ENCODE measurements at places on chromosomes 12 and 14.

GRCh38 chr12:98437806-98438595 lies 77.4 kb upstream of the TMPO start:
- no peak for DNase-seq

GRCh38 chr12:1355396-1355795 lies 239.0 kb downstream of the FBXL14 start:
- DNase-seq: no peak

GRCh38 chr14:58946431-58946830 lies 242.0 kb upstream of the DAAM1 start:
- no peak for DNase-seq

DNA sequence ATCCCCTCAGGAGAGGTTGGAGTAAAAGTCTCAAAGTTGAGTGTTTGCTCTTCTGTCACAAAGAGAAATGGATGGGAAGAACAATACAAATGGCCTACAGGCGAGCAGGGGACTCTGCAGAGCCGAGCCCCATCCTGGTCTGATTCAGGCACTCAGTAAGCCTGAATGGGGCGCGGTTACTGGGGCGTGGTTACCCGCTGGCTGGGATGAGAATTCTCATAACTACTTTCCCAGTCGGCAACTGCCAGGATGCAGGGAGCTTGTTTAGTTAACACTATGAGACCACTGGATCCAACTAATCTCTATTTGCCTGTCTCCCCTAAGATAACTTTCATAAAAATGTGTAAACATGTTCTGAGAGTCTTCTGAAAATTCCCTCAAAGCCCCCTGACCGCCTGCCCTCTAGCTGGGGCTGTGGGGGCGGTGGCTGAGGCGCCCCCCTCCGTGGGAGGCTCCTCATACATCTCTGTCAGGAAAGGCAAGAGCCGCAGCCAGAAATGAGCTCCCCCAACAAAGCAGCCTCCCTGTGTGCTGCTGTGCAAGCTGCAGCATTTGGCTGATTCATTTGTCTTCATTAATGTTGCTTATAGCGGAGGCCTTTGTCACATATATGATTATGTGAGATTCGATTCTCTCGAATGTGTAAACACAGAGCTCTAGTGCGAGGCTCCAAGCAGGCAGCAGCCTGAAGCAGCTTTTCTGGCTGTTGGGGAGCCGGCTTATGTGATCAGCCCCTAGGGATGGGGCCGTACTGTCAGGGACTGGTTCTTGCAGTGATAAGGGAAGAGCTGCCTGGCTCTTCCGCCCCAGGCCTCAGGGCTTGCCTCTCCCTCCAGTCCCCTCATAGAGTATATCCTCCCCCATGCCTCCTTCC lies 126.1 kb upstream of the ARHGAP5 start:
- DNase-seq: peak; percentile 74

- no peak for DNase-seq
Observed at GRCh38 chr14:91255026-91255695, 10.7 kb upstream of the GPR68 start.

DNA sequence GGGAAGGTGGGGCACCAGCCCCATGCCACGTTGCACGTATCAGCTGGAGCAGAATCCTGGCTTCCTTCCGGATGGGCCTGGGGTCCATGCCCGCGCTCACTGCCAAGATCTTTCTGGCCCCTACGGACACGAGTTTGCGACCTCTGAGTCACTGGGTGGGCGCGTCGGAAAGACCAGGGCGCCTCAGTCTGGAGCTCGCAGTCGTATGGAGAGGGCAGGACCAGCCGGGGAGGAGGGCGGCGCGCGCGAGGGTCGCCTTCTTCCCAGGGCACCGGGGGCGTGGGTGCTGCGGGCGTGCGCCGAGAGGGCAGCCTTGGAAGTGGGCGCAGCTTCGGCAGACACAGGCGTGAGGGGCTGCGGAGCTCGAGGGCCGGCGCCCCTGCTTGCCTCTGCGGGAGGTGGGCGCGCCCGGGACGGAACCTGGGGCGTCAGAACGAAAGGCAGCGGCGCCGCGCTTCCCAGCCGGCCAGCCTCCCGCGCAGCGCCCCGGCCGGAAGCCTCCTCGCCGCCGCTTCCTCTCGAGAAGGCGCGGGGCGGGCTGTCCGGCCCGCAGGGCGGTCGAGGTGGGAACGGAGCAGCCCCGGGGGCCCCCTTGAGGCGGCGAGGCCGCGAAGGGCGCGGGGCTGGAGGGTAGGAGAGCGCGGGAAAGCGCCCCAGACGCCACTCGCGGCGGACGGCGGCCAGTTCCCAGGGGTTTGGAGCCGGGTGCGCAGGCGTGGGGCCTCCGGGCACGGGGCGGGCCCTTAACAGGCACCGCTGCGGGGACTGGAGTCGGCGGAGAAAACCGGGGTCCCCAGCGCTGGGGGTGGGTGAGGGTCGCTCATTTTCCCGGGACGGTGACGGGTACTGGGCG lies at the start of gene ARL6IP4:
Gene ARL6IP4, plus strand, starts transcription at position 499 of the 853 bp plus-strand sequence. CDS start 459 bp downstream, outside the sequence.
- DNase-seq: no peak

DNA sequence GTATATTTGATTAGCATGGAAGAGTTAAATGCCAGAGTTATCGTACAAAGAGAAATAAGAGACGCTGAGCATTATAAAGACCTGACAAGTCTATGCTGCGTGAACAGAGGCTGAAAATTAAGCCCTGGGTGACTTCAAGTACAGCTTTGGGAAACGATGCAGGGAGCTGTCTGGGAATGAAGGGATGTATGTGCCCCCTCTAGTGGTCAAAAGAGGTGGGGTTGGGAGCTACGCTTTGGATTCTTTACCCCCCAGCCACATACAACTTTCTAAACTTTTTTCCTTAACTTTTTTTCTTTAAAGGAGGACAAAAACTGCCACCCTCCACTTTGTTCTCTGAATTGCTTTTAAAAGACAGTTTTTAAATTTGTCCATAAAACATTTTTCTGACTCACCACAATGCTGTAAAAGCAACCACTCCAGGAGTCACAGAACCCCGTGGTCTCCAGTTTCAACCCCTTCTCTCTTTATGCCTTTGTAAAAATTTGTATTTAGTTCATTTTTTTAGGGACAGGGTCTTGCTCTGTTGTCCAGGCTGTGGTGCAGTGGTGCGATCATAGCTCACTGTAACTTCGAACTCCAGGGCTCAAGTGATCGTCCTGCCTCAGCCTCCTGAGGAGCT lies 59.4 kb downstream of the ZNF664 start:
- peak; percentile 66 for DNase-seq

DNA sequence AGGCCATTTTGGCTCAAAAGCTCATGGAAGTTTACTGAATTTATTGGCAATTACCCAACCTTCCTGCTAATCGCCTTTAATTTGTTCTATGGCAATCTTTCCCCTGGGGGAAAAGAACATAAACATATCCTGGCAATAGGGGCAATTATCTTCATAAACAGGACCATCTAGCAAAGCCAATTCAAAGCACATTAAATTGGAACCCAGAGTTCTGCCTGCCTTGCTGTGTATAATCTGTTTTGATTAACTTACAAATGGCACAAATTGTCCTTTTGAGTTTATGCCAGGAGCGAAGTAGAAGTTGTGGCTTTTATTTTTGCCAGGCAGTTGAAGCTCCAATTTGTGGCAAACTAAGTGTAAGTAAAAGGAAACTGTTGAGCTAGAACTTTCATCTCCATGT lies 68.6 kb downstream of the C12orf50 start:
- DNase-seq: no peak

DNA sequence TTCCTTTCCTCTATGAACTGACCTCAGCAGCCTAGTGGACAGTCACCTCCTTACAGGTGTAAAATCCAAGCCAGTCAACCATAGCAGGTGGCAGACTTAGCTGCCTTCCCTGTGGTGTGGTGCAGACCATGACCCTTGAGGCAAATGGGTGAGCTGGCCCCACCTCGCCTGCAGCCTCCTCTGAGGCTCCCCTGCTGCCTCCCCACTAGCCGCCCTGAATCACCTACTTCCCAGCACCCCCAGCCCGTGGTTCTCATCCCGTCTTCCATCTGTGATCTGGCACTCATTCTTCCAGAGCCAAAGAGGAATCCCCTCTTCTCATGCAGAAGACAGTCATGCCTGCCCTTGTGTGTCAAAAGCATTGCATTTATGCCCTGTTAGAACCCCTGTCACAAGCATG lies 34.4 kb upstream of the TSPAN9 start:
- no peak for DNase-seq

- DNase-seq: no peak
Observed at GRCh38 chr12:118526255-118527095, 150.1 kb downstream of the SUDS3 start.

DNA sequence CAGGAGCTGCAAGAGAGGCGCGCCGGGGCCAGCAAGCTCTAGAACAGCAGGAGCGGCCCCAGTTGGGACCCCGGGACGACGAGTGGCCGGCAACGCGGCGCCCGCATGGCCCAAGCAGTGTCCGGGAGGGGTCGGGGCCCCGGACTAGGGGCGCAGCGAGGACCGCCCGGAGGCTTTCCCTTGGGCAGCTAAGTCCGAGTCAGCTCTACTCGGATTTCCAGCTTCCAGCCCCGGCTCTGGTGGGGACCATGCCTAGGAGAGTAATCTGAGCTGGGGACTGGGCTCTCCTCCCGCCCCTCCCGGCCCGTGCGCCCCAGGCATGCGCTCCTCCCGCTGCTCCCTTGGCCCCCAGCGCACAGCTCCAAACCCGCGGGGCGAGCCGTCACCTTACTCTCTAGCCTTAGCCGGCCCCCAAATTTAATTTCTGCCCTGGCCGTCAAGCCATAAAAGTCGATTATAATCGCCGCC lies 41.6 kb upstream of the CAPRIN2 start:
- DNase-seq: no peak

- no peak for DNase-seq
Observed at GRCh38 chr14:104271391-104271790, 133.0 kb downstream of the KIF26A start.

DNA sequence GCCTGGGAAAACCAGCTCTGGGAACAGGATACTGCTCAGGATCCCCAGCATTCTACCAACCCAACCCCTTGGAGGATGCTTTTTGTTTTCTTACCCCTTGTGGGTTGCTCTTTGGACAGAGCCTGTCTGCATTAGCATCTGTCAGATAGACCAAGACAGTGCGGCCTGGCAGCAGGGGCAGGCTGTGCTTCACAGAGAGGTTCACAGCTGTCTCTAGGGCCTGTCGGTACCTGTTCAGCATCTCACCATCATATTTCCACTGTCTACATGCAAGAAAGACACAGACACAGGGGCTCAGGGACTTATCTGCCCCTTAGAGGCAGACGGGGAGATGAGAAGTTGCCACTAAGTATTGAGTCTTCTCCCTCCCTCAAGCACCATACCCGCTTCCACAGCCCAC lies 21.8 kb downstream of the TEP1 start:
- no peak for DNase-seq

GRCh38 chr12:19894050-19894449 lies 454.8 kb downstream of the AEBP2 start:
- DNase-seq: no peak

- no peak for DNase-seq
Observed at GRCh38 chr12:18981732-18982131, 147.8 kb upstream of the PLEKHA5 start.

DNA sequence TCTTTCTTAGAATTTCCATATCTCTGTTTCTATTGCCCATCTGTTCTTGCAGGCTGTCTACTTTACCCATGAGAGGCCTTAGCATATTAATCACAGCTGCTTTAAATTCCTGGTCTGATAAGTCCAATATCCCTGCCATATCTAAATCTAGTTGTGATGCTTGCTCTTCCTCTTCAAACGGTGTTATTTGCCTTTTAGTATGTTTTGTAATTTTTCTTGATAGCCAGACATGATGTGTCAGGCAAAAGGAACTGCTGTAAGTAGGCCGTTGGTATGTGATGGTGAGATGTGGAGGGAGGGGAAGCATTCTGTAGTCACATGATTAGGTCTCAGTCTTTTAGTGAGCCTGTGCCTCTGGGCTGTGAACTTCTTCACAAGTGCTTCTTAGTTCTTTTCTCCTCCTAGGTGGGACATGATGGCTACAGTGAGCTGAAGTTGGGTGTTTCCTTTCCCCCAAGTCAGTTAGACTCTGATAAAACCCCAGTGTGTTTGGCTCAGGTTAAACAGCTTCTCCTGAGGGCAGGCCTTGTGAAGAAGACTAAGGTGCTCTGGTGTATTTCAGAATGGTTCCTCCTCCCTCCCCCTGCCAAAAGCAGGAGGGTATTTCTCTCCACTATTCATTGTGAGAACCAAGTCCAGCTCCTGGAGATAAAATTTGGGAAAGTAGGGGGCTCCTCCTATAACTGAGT lies 195.9 kb upstream of the PARP11 start:
- no peak for DNase-seq

- DNase-seq: no peak
Observed at GRCh38 chr12:6961695-6962284, 8.7 kb downstream of the PHB2 start.

DNA sequence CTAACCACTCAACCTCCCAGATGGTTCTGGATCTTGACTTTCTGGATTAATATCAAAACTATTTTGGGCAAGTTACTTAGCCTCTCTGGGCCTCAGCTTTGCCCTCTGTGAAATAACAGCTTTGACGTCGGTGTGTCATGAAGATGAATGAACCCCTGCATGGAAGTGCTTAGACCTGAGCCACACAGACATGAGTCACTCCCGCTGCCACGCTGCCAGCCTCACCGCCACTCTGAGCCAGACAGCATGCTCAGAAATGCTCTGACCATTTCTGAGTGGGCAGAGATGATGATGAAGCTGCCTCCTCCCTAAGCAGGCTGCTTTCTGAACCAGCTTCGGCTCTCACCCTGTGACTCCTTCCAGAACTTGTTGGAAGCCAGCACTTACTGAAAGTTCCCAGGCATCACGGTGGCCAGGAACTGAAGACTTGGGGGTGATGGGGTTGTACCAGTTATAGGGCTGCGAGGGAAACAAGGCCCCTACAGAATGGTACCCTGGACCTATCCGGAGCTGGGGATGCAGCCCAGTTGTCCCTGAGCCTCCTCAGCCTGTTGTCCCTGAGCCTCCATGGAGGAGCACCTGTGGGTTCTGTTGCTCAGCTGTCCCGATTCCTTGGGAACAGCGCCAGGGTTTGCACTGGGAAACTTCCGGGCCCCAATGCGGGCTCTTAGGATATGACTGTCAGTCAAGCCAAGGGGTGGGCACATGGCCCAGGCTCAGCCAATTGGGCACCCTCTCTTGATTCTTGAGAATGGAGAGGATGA lies 2.0 kb upstream of the CCDC197 start:
- no peak for DNase-seq

- DNase-seq: no peak
Observed at GRCh38 chr12:121942145-121942718, 23.8 kb downstream of the CFAP251 start.

GRCh38 chr14:100888789-100889315 lies 14.7 kb downstream of the RTL1 start:
- DNase-seq: no peak

DNA sequence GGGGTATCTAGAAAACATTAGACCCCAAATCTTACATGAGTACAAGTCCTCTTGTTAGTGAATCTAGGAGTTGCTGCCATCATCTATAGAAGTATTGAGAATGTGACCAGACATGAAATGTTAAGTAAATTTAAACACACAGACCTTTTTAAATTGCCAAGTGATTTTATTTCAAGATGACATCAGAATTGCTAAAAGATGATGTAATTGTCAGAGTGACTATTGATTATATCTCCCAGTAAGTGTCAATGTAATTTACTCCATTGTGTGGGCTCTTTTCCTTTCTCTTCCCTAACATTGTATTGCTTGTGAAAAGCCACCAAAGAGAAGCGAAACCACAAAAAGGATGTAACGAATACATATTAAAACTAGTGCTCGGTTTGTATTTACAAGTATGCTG lies 16.8 kb downstream of the ADAM21 start:
- no peak for DNase-seq
